ENCODE measurements at places on chromosomes 16 and 17.

DNA sequence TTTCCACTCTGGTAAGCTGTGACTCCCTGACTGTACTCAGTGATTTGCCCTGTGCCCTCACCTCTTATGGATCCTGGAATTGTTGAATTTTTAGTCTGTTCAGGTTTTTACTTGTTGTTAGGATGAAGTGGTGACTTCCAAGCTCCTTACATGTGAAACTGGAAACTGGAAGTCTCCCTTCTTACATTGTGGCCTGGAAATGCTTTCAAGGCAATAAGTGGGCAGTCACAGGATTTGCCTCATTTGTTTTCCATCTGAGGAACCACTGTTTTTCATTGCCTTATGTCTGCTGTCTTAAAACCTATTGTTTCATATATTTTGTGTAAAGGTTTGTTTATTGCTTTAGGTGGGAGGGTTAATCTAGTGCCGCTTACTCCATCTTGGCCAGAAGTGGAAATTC, 155.8 kb downstream of the CYB561 start:
- no peak overlapping the region for H3K4me3 ChIP-seq
- no peaks in the 10 kb centered on the region for H3K4me1 ChIP-seq
- no peaks in the 10 kb centered on the region for H3K27me3 ChIP-seq
- H3K27ac ChIP-seq: no peak overlapping the region
- no peaks in the 10 kb centered on the region for H3K36me3 ChIP-seq

GRCh38 chr17:79186406-79186805, 111.8 kb downstream of the ENGASE start:
- H3K4me1 ChIP-seq: no peaks in the 10 kb centered on the region
- H3K27me3 ChIP-seq: peaks cover 43% of the 10 kb centered on the region
- H3K4me3 ChIP-seq: no peak overlapping the region
- H3K36me3 ChIP-seq: no peaks in the 10 kb centered on the region

GRCh38 chr17:82929676-82930042, 89.8 kb upstream of the ZNF750 start:
- no peaks in the 10 kb centered on the region for H3K27me3 ChIP-seq
- DNase-seq: no peak
- H3K4me3 ChIP-seq: no peak overlapping the region
- H3K4me1 ChIP-seq: no peaks in the 10 kb centered on the region

DNA sequence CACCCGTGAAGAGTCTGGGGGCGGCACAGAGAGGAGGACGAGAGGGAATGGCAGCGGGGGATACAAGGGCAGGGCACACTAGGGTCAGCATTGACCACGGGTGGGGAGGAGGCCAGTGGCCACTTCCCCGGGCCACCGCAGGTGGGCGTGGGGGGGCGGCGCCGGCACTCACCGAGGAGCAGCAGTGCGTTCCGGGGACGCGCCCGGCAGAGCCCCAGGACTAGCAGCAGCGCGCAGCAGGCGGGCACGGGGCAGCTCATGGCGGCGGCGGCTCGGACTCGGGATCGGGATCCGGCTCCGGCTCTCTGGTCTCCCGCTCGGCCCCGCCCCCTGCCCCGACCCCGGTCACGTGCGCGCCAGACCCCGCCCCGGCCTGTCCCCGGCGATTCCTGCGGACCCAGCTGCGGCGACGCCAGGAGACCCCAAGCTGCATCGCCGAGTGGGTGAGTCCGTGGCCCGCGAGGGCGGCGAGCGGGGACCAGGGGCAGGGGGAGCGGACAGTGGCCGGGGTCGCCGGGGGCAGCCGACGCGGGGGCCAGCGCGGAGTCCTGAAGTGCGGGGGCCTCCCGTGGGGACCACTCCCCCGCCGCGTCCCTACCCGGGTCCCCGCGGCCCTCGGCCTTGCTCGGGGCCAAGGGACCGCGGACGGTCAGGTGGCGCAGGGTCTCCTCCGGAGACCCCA, at the start of the genes SGSH and SLC26A11:
TSS of gene SGSH (minus strand) at position 280 of the 682 bp plus-strand sequence. CDS start at position 260, 20 bp downstream.
TSS of gene SLC26A11 (plus strand) at position 374 of the 682 bp plus-strand sequence. CDS start 1,134 bp downstream, outside the sequence.
- DNase-seq: peak; percentile 89
- H3K4me1 ChIP-seq: peaks cover 27% of the 10 kb centered on the region
- no peaks in the 10 kb centered on the region for H3K27me3 ChIP-seq
- no peaks in the 10 kb centered on the region for H3K36me3 ChIP-seq

- H3K4me3 ChIP-seq: no peak overlapping the region
- H3K27me3 ChIP-seq: no peaks in the 10 kb centered on the region
- H3K36me3 ChIP-seq: peaks cover 11% of the 10 kb centered on the region
- peak; percentile 95 for DNase-seq
- peaks cover 19% of the 10 kb centered on the region for H3K4me1 ChIP-seq
Observed at GRCh38 chr16:75305364-75306098, 54.1 kb upstream of the BCAR1 start.

DNA sequence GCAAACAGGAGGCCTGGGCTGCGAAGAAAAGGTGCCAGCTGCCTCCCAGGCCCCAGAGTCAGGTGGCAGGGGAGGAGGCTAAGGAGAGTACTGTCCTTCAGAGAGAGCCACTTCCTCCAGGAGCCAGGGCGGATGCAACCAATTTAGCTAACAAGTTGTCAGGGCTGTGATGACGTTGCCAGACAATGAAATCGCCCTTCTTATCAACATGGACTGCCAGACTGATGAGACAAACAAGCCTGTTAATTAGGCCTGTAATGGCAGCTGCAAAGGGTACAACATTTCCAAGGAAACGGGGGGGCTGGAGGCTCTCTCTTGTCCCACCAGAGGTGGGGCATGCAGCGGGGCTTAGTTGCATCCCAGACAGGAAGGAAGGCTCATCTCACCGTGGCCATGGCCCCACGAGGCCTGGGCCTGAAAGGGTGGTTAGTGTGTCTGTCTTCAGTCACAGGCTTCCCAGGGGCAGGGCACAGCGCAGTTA, 111.8 kb downstream of the SDK2 start:
- H3K36me3 ChIP-seq: no peaks in the 10 kb centered on the region
- no peak overlapping the region for H3K4me3 ChIP-seq
- H3K27ac ChIP-seq: no peak overlapping the region
- H3K4me1 ChIP-seq: no peaks in the 10 kb centered on the region
- no peaks in the 10 kb centered on the region for H3K27me3 ChIP-seq
- no peak for DNase-seq

GRCh38 chr17:7558544-7559319, at the start of gene TNFSF13:
Gene TNFSF13 (plus strand): TSS chr17:7558750. CDS start chr17:7559040, 290 bp downstream.
- DNase-seq: peak; percentile 65
- peaks cover 54% of the 10 kb centered on the region for H3K4me1 ChIP-seq
- no peaks in the 10 kb centered on the region for H3K36me3 ChIP-seq
- peak within 1 kb of the TSS; percentile 97 for H3K27ac ChIP-seq
- H3K27me3 ChIP-seq: no peaks in the 10 kb centered on the region
- peak within 1 kb of the TSS; percentile 2 for H3K4me3 ChIP-seq

GRCh38 chr17:77422104-77422747, 281.5 kb downstream of the SEC14L1 start:
- H3K4me1 ChIP-seq: peaks cover 61% of the 10 kb centered on the region
- H3K4me3 ChIP-seq: no peak overlapping the region
- no peak for DNase-seq
- H3K27ac ChIP-seq: peak overlapping the region; percentile 98
- no peaks in the 10 kb centered on the region for H3K36me3 ChIP-seq

DNA sequence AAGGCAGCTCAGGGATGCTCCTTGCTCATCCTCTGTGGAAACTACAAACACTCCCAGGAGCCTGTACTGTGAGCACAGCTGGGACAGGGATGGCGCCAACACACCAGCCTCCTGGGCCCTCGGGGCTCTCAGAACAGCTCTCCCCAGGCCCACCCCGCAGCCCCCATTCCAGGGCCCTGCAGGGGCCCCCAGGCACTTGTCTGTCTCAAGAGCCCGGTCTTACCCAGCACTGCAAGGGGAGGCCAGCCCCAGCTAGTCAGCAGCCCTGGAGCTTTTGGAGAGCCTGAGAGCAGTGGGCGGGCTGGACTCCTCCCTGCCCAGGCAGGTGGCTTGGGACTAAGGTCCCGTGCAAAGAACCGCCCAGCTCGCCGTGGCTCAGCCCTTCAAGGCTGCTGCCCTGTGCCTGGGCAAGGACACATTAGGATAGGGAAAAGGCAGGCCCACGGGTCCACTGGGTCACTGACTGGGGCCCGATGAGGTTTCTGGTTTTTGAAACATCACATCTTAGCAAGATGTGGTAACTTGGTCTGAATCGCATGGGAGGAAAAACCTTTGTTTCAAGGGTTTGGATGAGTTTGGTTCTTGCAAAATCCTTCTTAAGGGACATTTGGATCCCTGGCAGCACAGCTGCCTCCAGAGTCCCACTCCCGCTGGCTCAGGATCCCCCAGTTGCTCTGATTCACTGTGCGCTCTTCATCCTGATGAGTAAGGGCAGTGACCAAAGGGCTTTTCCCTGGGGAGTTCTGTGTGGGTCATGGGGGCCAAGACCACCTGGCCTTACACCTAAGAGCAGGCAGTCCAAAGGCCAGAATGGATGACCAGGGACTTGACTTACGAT, 2.8 kb downstream of the DNASE1L2 start:
- H3K27ac ChIP-seq: no peak overlapping the region
- H3K36me3 ChIP-seq: peaks cover 39% of the 10 kb centered on the region
- no peak overlapping the region for H3K4me3 ChIP-seq
- peak; percentile 60 for DNase-seq
- H3K4me1 ChIP-seq: peaks cover 21% of the 10 kb centered on the region

GRCh38 chr17:69239611-69240600, 11.3 kb upstream of the ABCA10 start:
- no peak overlapping the region for H3K4me3 ChIP-seq
- DNase-seq: no peak
- no peaks in the 10 kb centered on the region for H3K4me1 ChIP-seq

GRCh38 chr17:21523497-21524210, 147.5 kb downstream of the KCNJ12 start:
- no peak overlapping the region for H3K4me3 ChIP-seq
- H3K36me3 ChIP-seq: no peaks in the 10 kb centered on the region
- H3K27me3 ChIP-seq: no peaks in the 10 kb centered on the region
- DNase-seq: no peak
- no peak overlapping the region for H3K27ac ChIP-seq

GRCh38 chr17:49362723-49363117, 670 bp upstream of the ZNF652 start:
- no peaks in the 10 kb centered on the region for H3K27me3 ChIP-seq
- no peak for DNase-seq
- H3K4me3 ChIP-seq: no peak overlapping the region
- H3K27ac ChIP-seq: peak overlapping the region; percentile 94
- H3K4me1 ChIP-seq: peaks cover 33% of the 10 kb centered on the region

DNA sequence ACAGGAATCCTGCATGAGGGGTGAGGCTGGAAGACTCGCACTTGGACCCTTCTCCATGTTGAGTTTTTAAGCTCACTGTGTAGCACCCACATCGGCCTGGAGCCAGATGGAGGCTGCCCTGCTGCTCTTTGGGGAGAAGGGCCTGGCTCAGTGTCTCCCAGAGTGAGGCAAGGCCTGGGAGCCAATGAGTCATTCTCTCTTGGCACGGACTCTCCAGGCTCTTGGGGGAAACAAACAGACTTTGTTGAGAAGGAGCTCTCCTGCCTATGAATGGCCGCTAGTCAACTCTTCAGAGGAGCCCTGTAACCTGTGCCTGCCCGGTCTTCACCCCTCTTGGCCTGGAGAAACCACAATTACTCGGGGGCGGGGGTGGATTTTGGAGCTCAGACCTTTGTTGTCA, 50.8 kb upstream of the MAF start:
- no peak overlapping the region for H3K4me3 ChIP-seq
- peak; percentile 65 for DNase-seq
- no peak overlapping the region for H3K27ac ChIP-seq

GRCh38 chr16:67312719-67313118, 13.8 kb downstream of the KCTD19 start:
- no peaks in the 10 kb centered on the region for H3K27me3 ChIP-seq
- no peak for DNase-seq
- peak overlapping the region; percentile 71 for H3K27ac ChIP-seq
- peaks cover 4% of the 10 kb centered on the region for H3K4me1 ChIP-seq

- H3K27me3 ChIP-seq: no peaks in the 10 kb centered on the region
- no peak overlapping the region for H3K4me3 ChIP-seq
- DNase-seq: no peak
- no peaks in the 10 kb centered on the region for H3K36me3 ChIP-seq
- no peaks in the 10 kb centered on the region for H3K4me1 ChIP-seq
Observed at GRCh38 chr16:77820340-77820739, 32.0 kb downstream of the VAT1L start.

DNA sequence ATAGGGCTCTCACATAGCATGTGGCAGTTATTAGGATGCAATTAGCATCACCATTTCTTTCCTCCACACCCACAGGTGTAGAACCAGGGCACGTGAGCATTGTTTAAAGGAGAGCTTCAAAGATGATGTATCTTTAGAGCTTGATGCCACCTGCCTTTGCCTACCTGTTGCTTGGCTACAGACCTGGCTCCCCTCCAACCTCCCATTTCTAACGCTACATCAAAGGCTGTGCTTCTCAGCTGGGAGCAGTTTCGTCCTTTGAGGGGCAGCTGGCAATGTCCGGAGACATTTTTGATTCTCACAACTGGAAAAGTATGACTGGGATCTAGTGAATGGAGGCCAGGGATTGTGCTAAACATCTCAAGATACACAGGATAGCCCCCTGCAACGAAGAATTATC, 78.5 kb upstream of the CLEC3A start:
- no peaks in the 10 kb centered on the region for H3K4me1 ChIP-seq
- H3K27ac ChIP-seq: no peak overlapping the region
- DNase-seq: no peak
- no peaks in the 10 kb centered on the region for H3K27me3 ChIP-seq

DNA sequence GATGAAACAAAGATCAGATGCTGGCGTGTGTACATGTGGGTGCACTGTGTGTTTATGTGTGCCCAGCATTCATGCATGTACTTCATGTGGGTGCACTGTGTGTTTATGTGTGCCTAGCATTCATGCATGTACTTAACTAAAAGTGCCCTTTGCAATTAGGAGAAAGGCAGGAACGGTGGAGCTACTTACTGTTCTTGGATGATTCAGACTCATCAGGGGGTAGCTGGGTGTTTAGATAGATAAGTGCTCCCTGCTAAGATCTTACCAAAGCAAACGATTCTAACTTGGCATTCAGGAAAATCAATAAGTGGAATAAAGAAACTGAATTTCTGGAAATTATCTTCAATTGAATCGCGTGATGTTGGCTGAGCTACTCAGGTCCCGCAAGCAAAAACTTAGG, 8.6 kb upstream of the MYH2 start:
- H3K4me1 ChIP-seq: no peaks in the 10 kb centered on the region
- H3K27me3 ChIP-seq: no peaks in the 10 kb centered on the region
- DNase-seq: no peak

DNA sequence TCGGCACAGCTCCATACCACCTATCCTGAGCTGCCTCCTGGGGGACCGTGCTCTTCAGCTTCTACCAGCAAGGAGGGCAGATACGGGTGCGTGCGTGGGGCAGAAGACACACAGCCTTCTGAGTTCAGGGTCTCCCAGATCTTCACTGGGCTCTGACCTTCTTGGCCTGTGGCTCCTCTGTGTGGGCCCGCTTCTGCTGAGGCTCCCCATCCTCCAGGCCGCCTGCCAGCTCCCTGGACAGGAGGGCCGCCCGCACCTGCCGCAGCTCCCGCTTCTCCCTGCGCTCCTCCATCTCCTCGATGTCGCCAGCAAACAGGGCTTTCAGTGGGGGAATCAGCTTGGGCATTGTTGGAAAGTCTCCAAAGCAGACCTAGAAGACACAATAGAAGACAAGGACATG, 25.2 kb downstream of the ELAC2 start:
- no peaks in the 10 kb centered on the region for H3K27me3 ChIP-seq
- no peaks in the 10 kb centered on the region for H3K4me1 ChIP-seq
- DNase-seq: no peak
- H3K4me3 ChIP-seq: no peak overlapping the region
- no peak overlapping the region for H3K27ac ChIP-seq
- H3K36me3 ChIP-seq: peaks cover 69% of the 10 kb centered on the region

GRCh38 chr16:68040506-68041288, 17.6 kb downstream of the DUS2 start:
- no peaks in the 10 kb centered on the region for H3K36me3 ChIP-seq
- no peaks in the 10 kb centered on the region for H3K27me3 ChIP-seq
- no peak overlapping the region for H3K4me3 ChIP-seq

- H3K4me3 ChIP-seq: no peak overlapping the region
- no peaks in the 10 kb centered on the region for H3K36me3 ChIP-seq
- no peaks in the 10 kb centered on the region for H3K4me1 ChIP-seq
- no peak for DNase-seq
- H3K27me3 ChIP-seq: no peaks in the 10 kb centered on the region
Observed at GRCh38 chr16:82735673-82736091, 108.9 kb downstream of the CDH13 start.
